Lower leg skin (tissue), 4 donors: ENCODE measurements at places on chromosomes 5 and 9. TPM values are rescaled to one million over a fixed set of nuclear protein-coding genes. Genes with fewer than 3 reads are reported as not detected.

GRCh38 chr5:163631856-163632255, 126.4 kb downstream of the MAT2B start:
- no peak for DNase-seq

Gene WDR38
- total RNA-seq, result not detected

Gene RASGEF1C
- total RNA-seq, result 2.5 TPM

Gene GMCL2
- total RNA-seq, result not detected

GRCh38 chr5:31027721-31028120, 165.8 kb upstream of the CDH6 start:
- no peak for DNase-seq

DNA sequence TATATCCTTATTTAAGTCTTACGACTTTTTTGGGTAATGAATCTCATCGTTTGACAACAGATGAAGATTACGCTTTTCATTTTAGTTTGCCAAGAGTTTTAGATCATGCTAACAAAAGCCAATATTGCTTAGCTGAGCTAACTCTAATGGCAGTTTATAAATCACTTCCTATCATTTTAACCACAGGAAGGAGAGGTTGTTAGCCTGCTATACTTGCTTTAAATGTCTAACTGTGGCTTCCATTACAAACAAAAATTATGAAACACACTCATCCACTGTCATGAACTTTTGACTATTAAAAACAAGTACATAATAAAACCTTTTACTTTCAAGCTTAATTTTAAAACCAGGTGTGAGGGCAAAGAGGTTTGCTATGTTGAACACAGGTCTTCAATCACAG, 53.7 kb upstream of the ANKH start:
- DNase-seq, result no peak

- DNase-seq, result no peak
Observed at GRCh38 chr9:72025906-72026305, 34.5 kb downstream of the C9orf57 start.

Gene CDKN2B
- 37.6 TPM for total RNA-seq

DNA sequence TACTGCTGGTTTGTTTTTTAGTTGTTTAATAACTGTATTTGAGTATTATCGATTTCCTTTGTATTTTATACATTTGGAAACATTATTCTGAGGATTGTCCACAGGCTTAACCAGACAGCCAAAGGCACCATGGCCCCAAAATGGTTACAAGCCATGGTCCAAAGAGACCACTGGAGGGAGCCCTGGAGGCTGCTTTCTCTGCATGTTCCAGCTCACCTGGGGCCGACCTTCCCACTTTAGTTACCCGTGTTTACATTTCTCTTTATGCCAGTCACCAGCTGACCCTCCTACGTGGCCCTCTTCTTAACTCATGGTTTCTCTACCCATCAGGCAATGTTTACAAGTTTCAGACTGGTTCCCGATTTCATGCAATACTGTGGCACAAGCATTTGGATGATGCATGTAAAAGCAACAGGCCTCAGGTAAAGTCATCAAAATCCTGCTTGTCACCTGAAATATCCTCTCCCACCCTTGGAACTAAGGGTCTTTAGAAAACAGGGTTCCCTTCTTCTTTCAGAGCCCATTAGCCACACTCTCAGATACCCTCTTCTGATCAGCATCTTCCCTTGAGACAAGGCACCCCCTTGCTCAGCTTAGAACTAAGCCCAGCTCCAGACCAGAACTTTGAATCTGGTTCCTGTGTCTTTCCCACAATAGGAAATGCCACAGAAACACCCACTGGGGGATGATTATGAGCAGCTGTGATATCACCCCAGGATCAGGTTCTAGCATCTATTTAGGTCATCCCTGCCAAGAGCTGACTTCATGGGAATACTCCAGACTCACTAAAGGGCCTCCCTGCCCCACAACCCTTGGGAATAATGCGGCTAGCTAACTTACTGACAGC, 49.9 kb upstream of the GARNL3 start:
- no peak for DNase-seq

GRCh38 chr5:181198905-181199519, 6.0 kb downstream of the TRIM7 start:
- no peak for DNase-seq

DNA sequence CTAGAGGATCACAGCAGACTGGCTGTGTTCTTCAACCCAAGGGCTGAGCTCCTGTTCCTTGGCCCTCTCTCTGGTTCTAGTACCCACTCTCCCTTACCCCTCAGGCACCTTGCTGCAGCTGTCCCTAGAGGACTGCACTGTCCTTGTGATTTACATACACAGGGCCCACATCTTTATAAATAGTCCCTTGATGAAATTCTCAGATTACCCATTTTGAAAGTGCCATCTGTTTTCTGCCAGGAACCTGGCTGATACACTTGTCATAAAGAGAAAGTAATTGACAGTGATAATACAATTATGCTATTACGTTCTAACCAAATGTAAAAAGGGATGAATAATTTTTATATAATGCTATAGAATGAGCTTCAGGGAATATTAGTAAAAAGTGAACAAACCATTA, 16.5 kb upstream of the SPARC start:
- DNase-seq, result no peak
